T-helper 17 cell (primary cell): ENCODE measurements at places on chromosomes 3 and 15. TPM values are rescaled to one million over a fixed set of nuclear protein-coding genes. Genes with fewer than 3 reads are reported as not detected.

The TGM5 gene
- not detected for total RNA-seq

The MESD gene
- total RNA-seq, result 14.4 TPM

The ZMYND10 gene
- total RNA-seq, result 1.3 TPM

The ARNT2 gene
- total RNA-seq, result not detected

The SLC6A11 gene
- not detected for total RNA-seq

The RAD51 gene
- total RNA-seq, result 1.5 TPM

The ROPN1 gene
- not detected for total RNA-seq

The KNL1 gene
- total RNA-seq, result 0.77 TPM

The EPHB1 gene
- total RNA-seq, result 3.5 TPM

The STAC gene
- 0.35 TPM for total RNA-seq

The PLSCR5 gene
- not detected for total RNA-seq

The SEMA4B gene
- total RNA-seq, result 15.4 TPM
